ENCODE measurements at places on chromosomes 12 and 14. TPM values are rescaled to one million over a fixed set of nuclear protein-coding genes. Genes with fewer than 3 reads are reported as not detected.

CSRP2 gene
- 38.5 TPM for total RNA-seq

CHPT1 gene
- 15.5 TPM for total RNA-seq

GALC gene
- 6.0 TPM for total RNA-seq

KRT1 gene
- total RNA-seq = 1.0 TPM

BTG1 gene
- 14.3 TPM for total RNA-seq

KRT2 gene
- total RNA-seq = not detected

EPYC gene
- not detected for total RNA-seq

ZCCHC8 gene
- 19.3 TPM for total RNA-seq

TCL1B gene
- total RNA-seq = not detected

- DNase-seq = no peak
These were observed 1258.0 kb downstream of the FSCB start for GRCh38 chr14:43249116-43249515.

DNA sequence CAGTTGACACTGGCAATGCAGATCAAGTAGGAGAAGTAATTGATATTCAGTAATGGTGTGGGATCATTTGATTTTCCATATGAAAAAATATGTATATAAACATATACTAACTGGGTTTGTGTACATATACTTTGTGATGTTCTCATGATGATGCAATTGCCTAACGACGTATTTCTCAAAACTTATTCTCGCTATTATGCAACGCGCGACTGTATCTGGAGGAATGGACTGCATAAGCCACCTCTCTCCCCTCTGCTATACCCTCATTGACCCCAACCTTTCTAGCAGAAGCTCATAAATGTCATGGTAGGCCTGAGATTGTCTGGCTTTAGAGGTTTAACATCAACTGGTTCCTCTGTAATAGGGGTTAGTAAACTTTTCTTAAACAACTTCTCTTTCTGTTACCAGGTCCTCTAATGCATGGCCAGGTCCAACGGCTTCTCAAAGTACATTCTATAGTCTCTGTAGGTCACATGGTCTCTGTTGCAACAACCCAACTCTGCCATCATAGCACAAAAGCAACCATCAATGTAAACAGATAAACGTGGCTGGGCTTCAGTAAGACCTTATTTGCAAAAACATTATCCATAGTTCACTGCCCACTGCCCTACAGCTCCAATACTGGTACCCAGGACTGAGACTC, 59.3 kb downstream of the FOXN3 start:
- DNase-seq = no peak

DNA sequence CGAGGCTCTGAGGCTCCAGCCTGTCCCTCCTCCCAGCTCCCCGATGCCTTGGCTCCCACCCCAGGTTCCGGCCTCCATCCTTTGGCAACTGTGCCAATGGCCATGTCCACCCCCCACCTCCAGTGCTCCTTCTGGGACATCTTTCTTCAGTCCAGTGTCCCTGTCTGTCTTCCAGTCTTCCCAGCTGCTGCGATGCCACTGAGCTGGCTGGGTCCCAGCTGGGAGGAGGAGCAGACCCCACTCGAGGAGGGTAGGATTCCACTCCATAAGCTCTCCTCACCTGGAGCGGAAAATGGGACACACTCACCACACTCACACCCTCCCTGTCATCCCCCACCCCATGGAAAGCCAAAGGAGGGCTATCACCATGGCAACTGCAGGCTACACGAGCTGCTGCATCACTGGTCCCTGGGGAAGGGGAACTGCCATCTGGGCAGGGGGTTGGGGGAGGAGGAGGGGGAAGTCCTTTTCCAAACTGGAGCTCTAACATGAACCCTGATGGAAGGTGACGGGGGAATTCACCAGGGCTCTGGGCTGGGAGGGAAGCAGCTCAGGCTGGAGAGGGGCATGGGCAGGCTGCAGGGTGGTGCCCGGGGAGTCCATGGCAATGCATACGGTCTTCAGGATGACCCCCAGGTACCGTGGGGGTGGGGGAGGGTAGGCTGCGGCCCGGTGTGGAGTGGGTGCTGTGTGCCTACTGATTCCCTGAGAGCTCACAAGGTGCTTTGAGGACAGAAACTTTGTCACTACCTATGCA, 94.3 kb downstream of the LRRC74A start:
- no peak for DNase-seq

DNA sequence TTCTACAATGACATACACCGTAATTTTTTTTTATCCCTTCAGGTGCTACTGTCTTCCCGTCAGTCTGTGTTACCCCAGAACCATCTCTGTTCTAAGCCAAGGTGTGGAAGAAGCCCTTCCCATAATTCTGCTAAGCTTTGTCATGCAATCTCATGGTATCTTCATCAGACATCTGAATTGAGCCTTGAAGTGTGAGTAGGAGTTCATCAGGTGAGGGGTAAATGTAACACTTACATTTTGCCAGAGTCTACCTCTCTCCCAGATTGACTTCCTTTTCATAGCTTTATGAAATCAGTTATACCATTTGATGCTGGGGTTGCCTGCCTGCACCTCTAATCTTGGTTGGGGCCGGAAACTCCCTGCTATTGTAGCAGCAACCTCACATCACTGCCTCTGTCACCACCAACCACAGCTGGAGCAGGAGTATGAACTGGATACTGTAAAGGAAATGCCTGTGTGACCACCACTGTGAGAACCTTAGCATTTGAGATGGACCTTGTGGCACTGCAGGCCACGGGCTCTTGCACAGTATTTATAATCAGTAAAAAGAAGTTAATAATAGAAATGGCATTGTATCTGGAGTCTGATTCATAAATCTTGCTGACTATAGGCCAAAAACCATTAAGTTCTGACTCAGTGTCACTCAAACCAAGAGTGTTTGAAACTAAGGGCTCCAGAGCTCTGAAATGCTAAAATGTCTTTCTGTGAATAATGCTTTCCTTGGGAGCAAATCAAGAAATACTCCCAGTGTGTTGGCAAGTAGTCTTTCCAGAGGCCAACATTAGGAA, 58.7 kb upstream of the STK38L start:
- DNase-seq = peak; percentile 36

DNA sequence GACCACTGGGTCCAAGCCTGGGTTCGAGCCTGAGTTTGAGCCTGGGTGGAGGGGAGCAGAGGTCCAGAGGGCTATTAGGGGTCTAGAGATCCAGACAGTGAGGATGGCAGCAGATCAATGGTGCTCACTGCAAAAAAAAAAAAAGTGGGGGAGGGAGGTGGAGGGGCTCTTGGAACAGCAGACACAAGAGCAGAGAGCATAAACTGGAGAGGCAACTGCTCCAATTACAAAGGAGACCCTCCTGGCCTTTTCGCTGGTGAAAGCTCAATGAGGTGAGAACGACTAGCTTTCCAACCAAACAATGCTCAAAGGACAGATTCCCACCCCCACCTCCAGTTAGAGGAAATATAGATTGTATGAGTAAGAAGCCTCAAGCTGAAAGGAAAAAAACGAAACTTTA, 124.2 kb upstream of the TSPAN8 start:
- DNase-seq = no peak

GRCh38 chr12:92365333-92365732, 219.7 kb upstream of the BTG1 start:
- DNase-seq = no peak

GRCh38 chr14:67940486-67941455, 121.2 kb downstream of the RAD51B start:
- DNase-seq = peak; percentile 34

- DNase-seq = no peak
These were observed 89.8 kb downstream of the B4GALNT3 start for GRCh38 chr12:549476-550082.

DNA sequence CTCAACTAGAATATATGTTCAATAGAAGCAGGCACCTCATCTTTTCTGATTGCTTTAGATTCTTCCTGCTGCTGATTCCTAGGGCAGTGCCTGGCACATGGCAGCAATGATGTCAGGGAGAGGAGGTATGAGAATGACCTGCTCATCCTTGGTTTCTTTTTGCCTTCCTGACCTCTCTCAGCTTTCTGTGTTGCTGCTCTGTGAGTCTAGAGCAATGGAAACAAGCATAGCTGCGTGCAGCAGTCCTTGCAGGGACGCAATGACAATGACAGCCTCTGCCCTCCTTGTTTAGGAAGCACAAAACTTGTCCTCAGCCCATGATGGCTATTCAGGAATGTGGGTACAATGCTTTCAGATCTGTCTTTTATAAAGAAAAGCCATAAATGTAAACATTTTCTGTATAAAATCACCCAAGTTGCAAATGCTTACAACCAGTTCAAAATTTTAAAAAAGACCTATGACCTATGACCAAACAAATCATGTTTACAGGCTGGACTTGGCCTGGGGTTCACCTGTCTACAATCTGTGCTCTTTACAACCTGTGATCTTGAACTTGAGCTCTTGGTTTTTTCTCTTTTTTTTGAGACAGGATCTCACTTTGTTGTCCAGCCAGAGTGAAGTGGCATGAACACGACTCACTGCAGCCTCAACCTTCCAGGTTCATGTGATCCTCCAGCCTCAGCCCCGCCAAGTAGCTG, 549.4 kb upstream of the ATP2B1 start:
- no peak for DNase-seq

DNA sequence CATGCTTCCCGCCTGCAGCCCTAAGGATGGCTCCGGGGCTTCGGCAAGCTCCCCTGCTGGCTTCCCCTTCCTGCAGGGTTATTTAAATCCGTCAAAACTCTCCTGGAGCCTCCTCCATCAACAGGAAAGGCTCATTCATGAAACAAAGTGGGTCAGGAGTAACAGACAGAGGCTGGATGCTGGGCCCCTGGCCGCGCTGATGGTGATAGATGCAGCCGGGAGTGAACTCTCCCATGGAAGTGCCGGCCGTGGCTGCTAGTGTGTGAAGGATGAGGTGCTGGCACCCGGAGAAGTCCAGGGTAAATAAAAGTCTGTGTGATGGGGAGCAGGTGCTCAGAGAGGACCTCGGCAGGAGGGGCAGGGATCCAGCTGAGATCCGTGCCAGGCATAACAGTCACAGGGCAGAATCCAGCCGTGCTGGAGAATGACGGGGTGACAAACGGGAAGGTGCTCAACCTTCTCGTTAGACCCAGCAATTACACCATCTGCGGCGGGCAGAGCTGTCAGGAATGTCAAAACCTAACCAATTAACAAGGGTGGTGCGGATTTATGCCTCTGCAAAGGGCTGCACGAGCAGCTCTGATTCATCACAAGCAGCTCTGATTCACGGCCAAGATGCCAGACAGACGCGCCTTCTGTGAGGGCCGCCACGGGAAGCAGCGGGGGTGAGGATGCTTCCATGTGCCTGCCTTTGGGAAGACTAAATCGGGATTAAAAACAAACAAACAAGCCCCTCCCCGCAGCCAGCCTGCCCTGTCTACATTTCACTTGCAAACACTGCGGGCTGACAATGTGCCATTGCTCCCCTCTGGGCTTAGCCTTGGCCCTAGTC, 55.6 kb downstream of the SYNE3 start:
- peak; percentile 77 for DNase-seq

GRCh38 chr14:94161981-94162380, 12.1 kb upstream of the PPP4R4 start:
- DNase-seq = no peak

GRCh38 chr12:45368841-45369489, 153.1 kb downstream of the ANO6 start:
- no peak for DNase-seq

- no peak for DNase-seq
These were observed 236.1 kb downstream of the FSCB start for GRCh38 chr14:44271006-44271405.

GRCh38 chr12:65948320-65949008, 124.2 kb downstream of the HMGA2 start:
- DNase-seq = peak; percentile 94

DNA sequence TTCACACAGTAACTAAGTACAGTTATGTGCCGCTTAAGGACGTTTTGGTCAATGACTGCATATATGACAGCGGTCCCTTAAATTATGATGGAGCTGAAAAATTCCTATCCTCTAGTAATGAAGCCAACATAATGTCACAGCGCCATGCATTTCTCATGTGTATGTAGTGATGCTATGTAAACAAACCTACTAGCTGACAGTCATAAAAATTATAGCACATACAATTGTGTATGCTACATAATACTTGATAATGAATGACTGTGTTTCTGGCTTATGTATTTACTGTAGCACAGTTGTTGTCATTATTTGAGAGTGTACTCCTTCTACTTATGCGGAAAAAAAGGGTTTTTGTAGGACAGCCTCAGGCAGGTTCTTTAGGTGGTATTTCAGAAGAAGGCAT, 99.7 kb downstream of the DACT1 start:
- no peak for DNase-seq

Measured in foreskin keratinocyte (primary cell).